ENCODE measurements at places on chromosomes 2 and 18.

- no peak for DNase-seq
These were observed 2.1 kb upstream of the CLIP4 start for GRCh38 chr2:29113027-29113686.

DNA sequence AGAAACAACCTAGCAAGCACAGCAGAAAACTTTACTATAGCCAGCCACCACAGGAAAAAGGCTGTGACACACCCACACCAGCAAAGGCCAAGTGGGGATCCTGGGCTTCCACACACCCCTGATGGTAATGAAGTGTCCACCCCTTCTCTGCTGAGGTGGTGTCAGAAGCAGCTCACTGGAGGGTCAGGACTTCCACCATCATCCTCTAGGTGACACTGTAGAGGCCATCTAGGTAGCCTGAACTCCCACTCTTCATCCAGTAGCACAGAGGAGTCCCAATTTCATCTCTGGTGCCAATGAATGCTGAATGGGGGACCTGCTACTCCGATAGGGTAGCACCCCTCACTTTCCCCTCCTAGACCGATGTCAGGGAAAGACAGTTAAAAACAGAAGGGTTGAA, 1544.4 kb downstream of the LRP1B start:
- DNase-seq: peak; percentile 57

- no peak for DNase-seq
These were observed 155.0 kb upstream of the PXDN start for GRCh38 chr2:1899396-1899730.

- no peak for DNase-seq
These were observed 66.5 kb downstream of the ALPK2 start for GRCh38 chr18:58562146-58562998.
